ENCODE measurements at places on chromosomes 7 and 10. TPM values are rescaled to one million over a fixed set of nuclear protein-coding genes. Genes with fewer than 3 reads are reported as not detected.

Gene TOMM7
- total RNA-seq, result 1,131 TPM

Gene NEUROD6
- not detected for total RNA-seq

Gene PRSS37
- not detected for total RNA-seq

Gene LIPA
- total RNA-seq, result 46.3 TPM

Gene APBB1IP
- total RNA-seq, result 5.0 TPM

Gene CLCN1
- 0.05 TPM for total RNA-seq

Gene ZNF746
- total RNA-seq, result 20.3 TPM

Gene TMEM130
- 0.42 TPM for total RNA-seq

Gene GLCCI1
- 1.1 TPM for total RNA-seq

Gene WEE2
- not detected for total RNA-seq

Gene TUBAL3
- total RNA-seq, result 0.24 TPM

Gene CLDN3
- total RNA-seq, result 3.0 TPM

Gene GDF2
- total RNA-seq, result not detected

Gene PBLD
- total RNA-seq, result 3.2 TPM

Gene ADRA2A
- total RNA-seq, result 0.23 TPM

Gene PNLIPRP1
- not detected for total RNA-seq

Gene NUDT13
- 3.0 TPM for total RNA-seq

Gene CALHM1
- not detected for total RNA-seq

Gene HECW1
- 16.6 TPM for total RNA-seq

Gene GRB10
- total RNA-seq, result 60.2 TPM

Gene TRIM4
- 26.2 TPM for total RNA-seq

Gene FKBP6
- not detected for total RNA-seq

Gene NIPSNAP2
- total RNA-seq, result 52.7 TPM

Gene SPDYE6
- total RNA-seq, result not detected
